ENCODE measurements at places on chromosomes 6 and 20. TPM values are rescaled to one million over a fixed set of nuclear protein-coding genes. Genes with fewer than 3 reads are reported as not detected.

The MTFR2 gene
- 9.0 TPM for total RNA-seq

The CENPQ gene
- 14.4 TPM for total RNA-seq

The TUBB2B gene
- 2.0 TPM for total RNA-seq

The MUC21 gene
- total RNA-seq: not detected

The HSPA12B gene
- 23.8 TPM for total RNA-seq

The OPN5 gene
- not detected for total RNA-seq

The NOTCH4 gene
- 32.6 TPM for total RNA-seq

The PNLDC1 gene
- total RNA-seq: not detected

The CEP57L1 gene
- 42.3 TPM for total RNA-seq

The LPA gene
- total RNA-seq: not detected

The TREM1 gene
- not detected for total RNA-seq

The FOXF2 gene
- total RNA-seq: not detected

The SCGN gene
- 0.13 TPM for total RNA-seq

The RBM24 gene
- total RNA-seq: 4.8 TPM

The RNF182 gene
- total RNA-seq: 0.40 TPM

The ADAM33 gene
- total RNA-seq: not detected

The MRPL2 gene
- 24.6 TPM for total RNA-seq

The MMS22L gene
- total RNA-seq: 44.1 TPM

The RNF217 gene
- 29.0 TPM for total RNA-seq

The CLVS2 gene
- not detected for total RNA-seq

All from thoracic aorta endothelial cell (primary cell).